ENCODE measurements at places on chromosomes 11 and 22.

DNA sequence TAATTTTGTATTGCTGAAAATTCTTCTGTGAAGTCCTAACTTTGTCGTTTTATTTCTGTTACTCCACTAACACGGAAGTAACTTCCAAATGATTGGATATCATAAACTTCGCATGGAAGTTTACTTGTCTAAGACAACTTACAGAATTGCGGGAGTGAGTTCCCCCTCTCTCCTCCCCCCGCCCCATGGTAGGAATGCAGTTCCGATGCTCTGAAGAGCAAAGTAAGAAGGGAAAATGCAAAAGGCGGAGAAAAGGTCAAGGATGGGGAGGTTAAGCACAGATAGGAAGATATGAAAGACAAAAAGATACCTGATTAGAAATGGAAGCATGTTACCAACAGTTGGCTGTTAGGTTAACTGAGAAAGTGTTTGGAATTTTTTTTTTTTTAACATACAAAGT lies 1.3 kb downstream of the EIF3M start:
- DNase-seq = no peak

GRCh38 chr11:17793642-17794170 lies 59.1 kb downstream of the KCNC1 start:
- no peak for DNase-seq

GRCh38 chr11:33606762-33607161 lies 93.9 kb downstream of the C11orf91 start:
- no peak for DNase-seq

DNA sequence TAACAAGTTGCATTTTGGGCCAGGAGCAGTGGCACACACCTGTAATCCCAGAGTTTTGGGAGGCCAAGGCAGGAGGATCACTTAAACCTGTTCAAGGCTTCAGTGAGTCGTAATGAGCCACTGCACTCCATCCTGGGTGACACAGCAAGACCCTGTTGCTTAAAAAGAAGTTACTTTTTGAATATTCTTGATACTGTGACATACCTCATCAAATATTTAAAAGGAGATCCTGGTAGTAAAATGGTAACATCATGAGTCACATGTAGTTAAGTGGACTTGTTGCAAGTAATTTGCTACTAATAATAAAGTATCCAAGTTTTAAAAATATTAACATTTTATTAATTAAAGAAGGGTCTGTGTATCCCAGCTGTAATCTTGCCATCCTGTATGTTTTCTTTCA lies 18.3 kb downstream of the HMGXB4 start:
- no peak for DNase-seq

- no peak for DNase-seq
Observed at GRCh38 chr11:32884770-32885384, 7.7 kb upstream of the QSER1 start.

DNA sequence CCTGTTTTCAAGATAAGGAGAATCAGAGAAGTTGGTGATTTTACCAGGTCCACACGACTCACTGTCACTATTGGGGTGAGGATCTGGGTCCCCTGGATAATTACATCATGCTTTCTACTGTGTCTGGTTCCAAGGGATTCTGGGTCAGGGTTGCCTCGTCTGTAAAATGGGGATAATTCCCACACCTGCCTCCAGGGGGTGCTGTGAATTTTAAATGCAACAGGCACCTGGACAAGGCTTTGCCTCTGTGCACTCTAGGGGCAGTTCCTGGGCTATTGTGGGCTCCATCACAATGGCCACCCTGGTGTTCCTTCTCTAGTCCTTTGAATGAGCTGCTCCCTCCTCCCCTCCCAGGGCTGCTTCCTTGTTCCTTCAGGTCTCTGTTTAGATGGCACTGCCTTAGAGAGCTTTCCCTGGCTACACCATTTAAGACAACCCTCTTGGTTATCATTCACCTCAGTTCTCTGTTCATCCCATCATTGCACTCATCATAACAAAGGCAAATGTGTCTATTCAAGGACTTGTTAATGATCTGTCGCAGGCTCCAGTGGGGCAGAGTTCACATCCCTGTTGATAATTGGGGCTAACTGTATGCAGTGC lies 178.6 kb downstream of the MIAT start:
- DNase-seq = no peak

DNA sequence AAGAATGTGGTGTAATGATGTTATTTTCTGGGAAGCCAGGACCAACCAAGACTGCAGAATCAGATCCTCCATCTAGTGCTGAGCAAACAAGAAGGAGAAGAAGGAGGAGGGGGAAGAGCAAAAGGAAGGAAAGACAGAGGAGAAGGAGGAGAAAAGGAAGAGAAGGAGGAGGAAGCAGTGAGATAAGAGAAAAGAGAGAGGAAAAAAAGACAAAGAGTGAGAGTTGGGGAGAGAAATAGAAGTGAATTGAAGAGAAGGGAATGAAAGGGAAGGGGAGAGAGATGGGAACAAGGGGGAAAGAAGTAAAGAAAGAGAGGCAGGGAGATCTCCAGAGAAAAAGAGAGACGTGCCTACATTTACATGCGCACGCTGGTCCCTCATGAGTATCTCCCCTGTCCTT lies 153.5 kb downstream of the MN1 start:
- DNase-seq = no peak

- DNase-seq = no peak
Observed at GRCh38 chr22:27194096-27194748, 536.8 kb downstream of the MIAT start.

GRCh38 chr11:101401245-101401644 lies 182.6 kb downstream of the TRPC6 start:
- no peak for DNase-seq

- DNase-seq = no peak
Observed at GRCh38 chr11:74675761-74676160, 55.5 kb downstream of the CHRDL2 start.

DNA sequence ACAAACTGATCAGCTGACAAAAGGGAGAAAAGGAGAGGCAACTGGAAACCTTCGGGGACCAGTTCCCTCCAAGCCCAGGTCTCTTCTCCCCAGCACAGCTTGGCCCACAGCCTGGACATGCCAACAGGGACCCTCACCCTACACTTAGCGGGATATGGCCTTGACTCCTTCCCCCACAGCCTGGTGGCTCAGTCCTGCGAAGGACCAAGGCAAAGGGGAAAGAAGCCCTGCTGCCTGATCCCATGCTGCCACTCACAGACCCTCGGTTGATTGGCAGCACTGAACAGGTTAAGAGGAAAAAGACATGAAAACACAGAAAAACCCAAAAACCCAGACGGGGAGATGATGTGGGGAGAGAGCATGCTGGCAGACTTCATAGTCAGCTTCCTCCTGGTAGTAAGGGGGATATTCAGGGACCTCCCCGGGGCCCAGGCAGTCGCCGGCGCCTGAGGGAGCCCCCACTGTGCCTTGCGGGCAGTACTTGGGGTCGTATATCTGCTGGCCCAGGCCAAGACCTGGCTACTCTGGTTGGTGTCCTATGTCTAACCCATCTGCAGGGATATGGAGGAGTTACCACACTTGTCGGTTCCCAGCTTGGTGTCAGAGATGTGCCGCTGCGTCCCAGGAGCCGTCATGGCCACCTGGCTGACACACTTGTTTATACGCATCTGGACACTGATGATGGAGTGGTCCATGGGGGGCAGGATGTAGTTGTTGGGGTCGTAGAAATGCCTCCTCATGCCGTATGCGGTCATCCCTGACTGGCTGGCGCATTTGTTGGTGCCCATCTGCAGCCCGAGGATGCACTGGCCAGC lies 34.2 kb upstream of the HORMAD2 start:
- no peak for DNase-seq

GRCh38 chr11:69111624-69112542 lies 43.9 kb upstream of the SMIM38 start:
- no peak for DNase-seq

DNA sequence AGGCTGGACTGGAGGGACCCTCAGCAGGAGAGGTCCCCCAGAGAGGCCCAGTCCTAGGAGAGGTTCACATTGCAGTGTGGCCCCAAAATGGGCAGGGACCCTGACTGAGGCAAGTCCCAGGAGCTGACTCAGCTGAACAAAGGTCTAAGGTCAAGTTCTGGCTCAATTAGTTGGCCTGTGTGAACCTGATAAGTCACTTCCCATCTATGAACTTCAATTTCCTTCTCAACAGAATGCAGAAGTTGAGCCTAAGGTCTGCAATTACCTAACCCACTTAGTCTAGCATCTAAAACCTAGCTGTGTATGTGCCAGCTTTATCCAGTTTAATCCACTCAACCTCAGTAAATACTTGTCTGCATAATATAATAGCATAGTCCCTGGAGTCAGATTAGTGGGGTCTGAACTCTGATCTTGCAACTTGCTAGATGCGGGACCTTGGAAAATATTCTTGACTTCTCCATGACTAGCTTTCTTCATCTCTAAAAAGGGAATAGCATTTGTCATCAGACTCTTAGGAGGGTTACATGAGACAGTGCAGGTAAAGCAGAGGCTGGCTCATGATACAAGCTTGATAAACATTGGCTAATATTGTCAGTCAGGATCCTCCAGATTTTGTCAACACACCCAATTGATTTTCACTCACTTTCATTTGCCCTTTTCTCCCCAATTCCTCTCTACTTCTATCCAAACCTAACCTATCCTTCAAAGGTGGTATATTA lies 465.5 kb downstream of the INSC start:
- no peak for DNase-seq

- no peak for DNase-seq
Observed at GRCh38 chr11:39668640-39669039, 1790.8 kb downstream of the LRRC4C start.

- DNase-seq = no peak
Observed at GRCh38 chr11:85590848-85591483, 36.2 kb downstream of the DLG2 start.

DNA sequence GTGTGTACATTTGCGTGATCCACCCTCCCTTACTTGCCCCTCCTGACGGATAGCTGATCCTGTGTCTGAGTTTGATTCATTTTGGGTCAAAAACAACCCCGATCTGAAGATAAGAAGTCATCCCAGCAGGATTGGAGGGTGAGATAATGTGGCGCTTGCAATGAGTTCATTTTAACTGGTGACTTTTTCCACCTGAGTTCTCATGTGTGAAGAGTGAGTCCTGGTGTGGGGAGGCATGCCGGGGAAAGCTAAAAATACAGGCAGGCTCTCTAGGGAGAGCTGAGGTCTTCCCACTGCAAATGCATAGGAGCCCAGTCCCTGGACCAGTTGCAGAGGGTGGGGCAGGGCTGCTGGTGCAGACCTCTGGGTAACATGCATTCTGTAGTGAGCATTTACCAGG lies 35.7 kb upstream of the ELF5 start:
- DNase-seq = no peak

DNA sequence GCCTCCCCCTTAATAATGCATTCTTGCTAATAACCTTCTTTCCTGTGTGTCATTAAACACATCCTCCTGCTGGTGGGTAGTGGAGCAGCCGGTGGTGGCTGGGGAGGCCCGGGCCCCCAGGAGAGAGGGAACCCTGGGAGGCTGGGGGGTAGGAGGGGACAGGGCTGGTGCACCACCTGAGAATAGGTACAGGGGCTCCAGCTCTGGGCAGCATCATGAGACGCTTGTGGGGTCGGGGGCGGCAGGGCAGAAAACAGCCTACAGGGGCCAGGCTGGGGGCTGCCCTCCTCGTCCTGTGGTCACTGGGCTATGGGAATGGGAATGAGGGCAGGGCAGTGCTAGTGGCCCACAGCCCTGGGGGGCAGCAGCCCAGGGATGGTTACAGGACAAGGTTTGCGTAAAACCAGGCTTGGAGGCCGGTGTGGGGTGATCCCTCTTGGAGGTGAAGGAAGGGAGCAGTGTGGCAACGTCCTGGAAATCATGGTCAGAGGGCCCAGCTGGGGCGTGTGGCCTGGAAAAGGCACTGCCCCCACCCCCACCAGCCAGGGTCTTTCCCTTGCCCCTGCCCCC lies 18.5 kb upstream of the CCDC188 start:
- no peak for DNase-seq

GRCh38 chr11:3107608-3108182 lies 50.5 kb upstream of the CARS1 start:
- DNase-seq = no peak

DNA sequence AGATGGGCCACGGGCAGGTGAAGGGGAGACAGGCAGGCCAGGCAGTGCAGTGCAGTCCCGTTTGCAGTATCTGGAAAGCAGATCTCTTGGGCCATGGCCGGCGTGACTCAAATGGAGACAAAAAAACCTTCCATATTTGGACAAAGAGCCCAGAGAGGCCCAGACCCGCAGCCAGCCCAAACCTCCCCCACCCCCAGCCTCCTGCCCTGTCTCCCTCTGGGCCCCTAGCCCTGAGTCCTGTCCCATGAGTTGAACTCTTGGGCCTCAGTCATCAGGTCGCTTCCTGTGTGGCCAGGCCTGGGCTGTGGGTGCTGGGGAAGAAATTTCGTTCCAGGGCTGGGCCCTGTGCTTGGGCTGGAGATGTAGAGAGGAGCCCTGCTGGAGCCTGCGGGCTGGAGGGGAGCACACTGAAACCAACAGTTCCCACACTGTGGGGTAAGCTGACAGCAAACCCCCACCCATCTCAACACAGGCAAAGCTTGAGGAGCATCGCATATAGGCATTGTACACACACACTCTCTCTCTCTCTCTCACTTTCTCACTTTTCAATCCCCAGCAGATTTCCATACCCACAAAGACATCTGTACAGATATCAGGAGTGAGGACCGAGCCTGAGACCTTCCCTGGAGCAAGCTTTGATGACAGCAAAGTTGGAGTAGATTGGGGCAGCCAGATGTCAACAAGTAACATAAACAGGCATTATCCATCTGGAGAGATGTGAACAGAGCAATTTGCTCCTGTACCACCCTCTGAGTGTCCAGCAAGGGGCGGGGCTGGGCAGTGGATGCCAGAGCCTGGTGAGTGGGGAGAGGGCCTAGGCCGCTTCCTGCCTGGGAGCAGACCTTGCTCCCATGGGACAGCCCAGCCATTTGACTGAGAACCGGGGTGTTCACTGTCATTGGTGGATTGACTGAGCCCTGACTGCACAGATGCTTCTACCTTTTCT lies 17.2 kb downstream of the ARHGEF17 start:
- DNase-seq = no peak

DNA sequence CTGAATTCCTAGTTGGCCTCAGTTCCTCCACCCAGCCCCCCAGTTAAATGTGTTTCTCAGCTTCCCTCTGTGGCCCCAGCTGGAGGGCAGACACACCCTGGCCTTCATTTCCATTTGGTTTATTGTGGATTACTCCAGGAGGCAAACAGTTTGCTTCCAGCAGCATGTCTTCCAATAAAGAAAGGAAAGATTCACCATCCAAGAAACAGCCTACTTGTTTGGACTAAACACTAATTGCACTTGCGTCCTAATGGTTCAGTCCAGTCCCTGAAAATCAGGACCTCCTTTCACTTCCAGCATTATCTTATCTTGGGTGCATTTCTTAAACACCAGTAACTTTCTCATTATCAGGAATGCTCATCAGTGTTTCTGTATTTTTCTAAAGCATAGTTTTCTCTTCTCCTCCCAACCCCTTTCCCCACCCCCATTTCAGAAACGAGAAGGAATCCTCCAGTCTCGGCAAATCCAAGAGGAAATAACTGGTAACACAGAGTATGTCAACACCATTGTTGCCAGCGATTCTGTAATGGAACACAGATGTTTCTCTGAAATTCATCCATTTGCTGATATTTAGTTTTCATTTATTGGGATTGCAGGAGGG lies 130.9 kb downstream of the PARVA start:
- DNase-seq = no peak
